ENCODE measurements at places on chromosomes 2 and 18.

DNA sequence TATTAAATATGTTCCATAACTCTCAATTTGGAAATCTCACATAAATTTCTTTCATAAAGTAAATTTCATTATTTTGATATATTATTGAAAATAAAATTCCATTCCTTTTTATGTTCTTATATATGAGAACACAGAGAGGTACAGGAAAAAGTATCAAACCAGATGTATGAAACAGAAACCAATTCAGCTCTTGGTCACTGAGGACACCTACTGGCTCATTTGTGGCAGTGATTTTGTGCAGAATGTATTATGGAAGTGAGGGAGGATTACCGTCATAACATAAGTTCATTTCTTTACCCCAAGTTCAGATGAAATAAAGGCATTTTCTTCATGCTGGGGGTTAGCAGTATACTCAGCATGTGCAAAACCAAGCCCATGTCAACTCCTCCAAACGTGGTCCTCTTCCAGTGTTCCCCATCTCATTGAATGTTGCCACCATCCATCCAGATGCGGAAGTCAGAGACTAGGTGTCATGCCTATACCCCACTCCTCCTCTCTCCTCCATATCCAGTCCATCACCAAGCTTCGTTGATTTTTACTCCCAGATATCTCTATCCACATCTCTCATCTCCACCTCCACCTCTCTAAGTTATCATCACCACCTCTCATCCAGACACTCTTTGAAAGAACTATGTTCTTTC is 41.7 kb upstream of the MALL start:
- no peak for DNase-seq

DNA sequence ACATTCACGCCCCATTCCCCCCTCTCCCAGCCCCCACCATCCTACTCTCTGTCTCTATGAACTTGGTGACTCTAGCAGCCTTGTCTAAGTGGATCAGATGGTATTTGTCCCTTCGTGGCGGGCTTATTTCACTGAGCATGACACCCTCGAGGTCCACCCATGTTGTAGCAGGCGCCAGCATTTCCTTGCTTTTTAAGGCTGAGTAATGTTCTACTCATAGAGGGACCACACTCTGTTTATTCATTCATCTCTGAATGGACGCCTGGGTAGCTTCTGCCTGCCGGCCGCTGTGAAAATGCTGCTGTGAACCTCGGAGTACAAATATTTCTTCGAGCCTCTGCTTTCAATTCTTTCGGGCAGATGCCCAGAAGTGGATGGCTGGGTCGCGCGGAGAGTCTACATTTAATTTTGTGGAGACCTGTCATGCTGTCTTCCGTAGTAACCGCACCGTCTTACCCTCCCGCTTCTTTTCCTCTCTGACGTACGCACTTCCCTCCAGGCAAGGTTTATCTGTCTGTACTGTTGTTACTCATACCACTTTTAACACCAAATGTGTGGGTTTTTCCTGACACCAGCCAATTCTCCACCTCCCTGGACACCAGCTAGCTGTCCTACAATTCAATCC is 5.6 kb downstream of the CROCC2 start:
- no peak for DNase-seq

DNA sequence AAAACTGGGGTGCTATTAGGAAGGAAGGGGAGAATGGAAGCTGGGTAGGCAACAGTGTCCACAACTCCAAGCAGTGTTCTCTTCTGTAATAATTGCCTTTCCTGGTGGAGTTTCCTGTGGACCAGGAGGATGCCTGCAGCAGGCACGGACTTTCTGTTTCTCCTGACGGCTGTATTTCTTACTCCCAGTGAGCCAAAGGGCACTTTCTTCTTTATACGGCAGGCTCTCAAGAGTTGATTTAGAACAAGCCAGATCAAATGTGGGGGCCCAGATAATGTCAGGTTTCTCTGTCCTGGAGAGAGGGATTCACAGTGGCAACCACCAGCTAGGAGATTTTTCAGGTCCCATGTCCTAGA is 13.0 kb upstream of the PROC start:
- no peak for DNase-seq

GRCh38 chr2:99890568-99891427 is 251.6 kb downstream of the AFF3 start:
- no peak for DNase-seq

DNA sequence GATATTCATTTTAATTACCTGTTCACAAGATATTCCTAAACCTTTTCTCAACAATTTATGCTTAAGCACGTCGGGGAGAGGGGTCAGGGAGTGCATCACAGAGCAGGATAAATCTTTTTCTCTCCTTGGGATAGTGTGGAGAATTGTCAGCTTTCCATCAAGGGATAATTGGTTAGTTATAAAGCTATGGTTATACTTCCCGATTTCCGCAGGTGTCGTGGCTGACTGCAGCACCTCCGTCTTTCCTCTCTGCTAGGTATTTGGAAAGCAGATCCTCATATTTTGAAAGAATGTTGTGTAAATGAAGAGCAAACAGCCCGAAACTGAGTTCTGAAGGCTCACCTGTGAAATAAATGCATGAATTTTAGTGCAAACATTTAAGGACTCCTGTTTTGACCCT is 778 bp downstream of the DYNC2LI1 start:
- DNase-seq: no peak

- DNase-seq: no peak
These were observed 298.2 kb upstream of the NXPH2 start for GRCh38 chr2:139078376-139078775.

DNA sequence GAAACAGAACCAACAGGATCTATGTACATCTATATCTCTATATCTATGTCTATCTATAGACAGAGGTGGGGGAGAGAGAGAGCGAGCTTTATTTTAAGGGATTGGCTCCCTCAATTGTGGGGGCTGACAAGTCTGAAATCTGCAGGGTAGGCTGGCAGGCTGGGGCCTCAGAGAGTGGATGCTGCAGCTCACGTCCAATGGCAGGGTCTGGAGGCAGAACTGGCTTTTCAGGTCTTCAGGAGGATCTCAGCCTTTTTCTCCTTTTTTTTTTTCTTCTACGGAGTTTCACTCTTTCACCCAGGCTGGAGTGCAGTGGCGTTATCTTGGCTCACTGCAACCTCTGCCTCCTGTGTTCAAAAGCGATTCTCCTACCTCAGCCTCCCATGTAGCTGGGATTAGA is 77.2 kb downstream of the ARL4C start:
- DNase-seq: no peak

DNA sequence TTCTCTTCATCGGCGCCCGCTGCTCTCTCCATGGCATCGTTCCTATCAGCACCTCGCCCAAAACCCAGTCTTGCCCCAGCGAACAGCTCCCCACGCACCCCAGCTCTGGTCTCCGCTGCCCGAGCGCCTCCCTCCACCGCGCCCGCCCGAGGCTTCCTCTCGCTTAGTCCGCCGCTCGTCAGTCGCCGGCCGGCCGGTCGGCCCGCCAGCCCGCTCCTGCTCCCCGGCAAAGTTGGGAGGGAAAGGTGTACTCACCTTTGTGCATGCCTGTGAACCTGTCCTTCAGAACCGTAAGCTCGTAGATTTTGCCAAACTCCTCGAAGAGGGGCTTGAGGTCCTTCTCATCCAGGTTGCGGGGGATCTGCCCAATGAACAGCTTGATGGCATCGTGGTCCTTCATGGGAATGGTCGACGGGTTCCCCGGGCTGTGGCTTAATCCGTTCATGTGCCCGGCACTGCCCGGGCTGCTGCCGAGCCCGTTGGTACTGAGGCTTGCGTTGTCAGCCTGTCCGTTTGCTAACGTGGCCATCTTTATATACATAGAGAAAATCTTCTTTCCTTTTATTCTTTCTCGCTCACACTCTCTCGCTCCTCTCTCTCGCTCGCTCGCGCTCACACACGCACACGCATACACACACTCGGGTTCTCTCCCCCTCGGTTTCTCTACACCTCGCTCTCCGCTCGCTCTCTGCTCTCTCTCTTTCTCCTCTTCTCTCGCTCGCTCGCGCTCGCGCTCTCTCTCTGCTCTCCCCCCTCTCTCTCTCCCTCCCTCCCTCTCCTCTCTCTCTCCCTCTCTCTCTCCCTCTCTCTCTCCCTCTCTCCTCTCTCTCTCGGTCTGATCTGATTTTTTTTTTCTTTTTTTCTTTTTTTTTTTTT is at the start of gene CELF4:
CELF4 (minus strand) TSS at position 698 of the 876 bp plus-strand sequence.
- no peak for DNase-seq

DNA sequence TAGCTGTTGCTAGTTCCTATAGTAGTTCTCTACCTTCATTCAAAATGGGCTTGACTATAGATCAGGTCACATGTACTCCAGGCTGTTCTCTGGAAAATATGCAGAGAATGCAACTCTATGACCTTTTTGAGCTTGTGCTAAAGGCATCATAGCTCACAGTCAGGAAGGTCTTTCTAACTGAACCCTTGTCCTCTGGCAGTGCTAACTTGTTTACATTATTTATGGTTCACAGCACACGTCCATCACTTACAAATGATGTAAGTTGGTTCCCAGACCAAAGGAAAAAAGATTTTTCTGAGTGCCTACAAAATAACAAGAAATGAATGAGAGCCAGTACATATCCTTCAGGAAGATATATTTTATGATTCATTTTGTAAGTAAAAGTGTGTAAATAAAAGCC is 236.1 kb downstream of the GCA start:
- DNase-seq: no peak

DNA sequence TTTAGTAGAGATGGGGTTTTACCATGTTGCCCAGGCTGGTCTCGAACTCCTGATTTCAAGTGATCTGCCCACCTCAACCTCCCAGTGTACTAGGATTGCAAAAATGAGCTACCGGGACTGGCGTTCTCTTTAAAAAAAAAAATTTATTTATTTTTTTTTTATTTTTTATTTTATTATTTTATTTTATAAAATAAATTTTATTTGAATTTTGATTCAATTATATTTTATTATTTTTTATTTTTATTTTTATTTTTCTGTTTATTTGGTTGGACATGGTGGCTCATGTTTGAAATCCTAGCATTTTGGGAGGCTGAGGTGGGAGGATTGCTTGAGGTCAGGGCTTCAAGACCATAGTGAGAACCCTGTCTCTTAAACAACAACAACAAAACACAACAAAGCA is 32.5 kb downstream of the EEF1B2 start:
- DNase-seq: no peak

DNA sequence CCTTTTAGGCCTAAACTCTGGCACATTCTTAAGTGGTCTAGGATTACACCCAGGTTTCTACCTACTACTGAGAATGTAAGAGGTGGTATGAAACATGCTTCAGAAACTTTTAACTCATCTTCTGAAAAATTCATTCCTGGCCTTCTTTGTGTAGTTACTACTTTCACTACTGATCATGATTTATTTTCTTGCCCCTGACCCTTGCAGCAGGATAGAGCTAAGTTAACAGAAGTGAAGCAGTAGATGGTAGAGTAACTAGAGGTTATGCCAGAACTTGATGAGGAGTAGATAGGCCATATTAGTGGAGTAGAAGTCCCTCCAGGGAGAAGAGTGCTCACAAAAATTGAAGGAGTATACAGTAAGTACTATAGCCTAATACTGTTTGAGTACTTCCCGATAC is 75.5 kb upstream of the MSTN start:
- no peak for DNase-seq

- DNase-seq: no peak
These were observed 71.1 kb downstream of the OSR1 start for GRCh38 chr2:19287324-19287723.

DNA sequence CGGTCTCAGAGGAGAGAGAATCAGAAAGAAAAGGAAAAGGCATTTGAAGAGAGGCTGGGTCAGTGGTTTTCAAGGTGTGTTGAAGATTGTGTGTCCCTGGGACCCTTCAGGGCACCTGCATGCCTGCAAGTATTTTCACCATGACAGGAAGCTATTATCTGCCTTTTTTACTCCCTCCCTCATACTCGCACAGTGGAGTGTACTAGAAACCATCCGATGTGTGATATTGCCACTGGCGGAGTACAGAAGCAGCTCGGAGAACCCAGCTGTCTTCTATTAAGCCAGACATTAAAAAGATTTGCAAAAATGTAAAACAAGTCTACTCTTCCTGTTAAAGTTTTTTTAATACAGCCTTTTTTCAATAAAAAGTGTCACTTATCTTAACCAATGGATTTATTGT is 33.7 kb upstream of the RFX8 start:
- DNase-seq: no peak

- no peak for DNase-seq
These were observed 346.9 kb downstream of the DYSF start for GRCh38 chr2:71800106-71800809.

DNA sequence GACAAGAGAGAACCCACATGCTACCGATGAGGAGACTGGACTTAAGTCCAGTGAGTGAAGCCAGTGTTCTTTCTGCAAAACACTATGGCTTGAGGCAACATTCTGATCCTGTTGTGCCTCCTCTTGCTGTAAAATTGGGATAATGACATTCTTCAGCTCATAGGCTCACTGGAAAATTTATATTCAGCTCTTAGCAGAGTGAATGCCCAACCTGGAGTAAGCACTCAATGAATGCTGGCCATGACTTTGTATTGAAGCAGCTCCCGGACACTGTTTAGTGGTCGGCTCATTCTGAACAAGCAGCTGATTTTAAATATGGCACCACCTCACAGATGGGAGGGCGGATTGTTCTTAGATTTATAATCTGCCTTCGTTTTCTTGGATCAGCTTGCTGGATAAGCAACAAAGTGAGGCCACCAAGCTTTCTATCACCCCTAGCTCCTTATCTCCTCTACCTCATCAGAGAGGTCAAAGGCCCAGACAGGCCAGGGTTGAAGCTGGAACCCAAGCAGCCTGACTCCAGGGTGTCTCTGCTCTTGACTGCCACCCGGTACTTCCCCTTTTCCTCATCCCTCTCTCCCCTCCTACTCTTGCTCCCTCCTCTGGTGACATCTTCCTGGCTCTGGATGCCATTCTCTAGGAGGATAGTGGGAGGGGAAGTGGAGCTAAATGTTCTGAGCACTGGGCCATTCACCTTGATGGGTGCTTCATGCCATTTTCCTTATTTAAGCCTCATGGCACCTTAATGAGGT is 11.5 kb downstream of the SLC9A4 start:
- no peak for DNase-seq

- DNase-seq: no peak
These were observed 453 bp upstream of the GRB14 start for GRCh38 chr2:164621764-164622105.

- DNase-seq: no peak
These were observed 866 bp downstream of the CWC22 start for GRCh38 chr2:180006231-180006630.

DNA sequence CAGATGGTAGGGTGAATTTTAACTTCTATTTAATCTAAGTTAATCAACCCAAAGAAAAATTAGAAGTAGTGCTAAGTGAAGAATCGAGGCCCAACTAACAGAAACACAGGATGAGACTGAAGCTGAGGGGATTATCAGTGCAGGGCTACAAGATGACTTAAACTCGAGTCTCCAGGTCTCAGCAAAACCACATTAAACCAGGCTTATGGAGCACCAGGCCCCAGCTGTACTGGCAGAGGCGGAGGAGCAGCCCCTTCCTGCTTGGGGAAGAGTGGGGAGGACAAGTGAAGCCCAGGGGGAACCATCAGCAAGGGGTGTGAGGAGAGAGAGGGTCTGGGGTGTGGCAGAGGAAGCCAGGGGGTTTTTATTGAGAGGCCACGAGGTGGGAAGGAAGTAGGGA is 135.9 kb upstream of the EPAS1 start:
- no peak for DNase-seq

DNA sequence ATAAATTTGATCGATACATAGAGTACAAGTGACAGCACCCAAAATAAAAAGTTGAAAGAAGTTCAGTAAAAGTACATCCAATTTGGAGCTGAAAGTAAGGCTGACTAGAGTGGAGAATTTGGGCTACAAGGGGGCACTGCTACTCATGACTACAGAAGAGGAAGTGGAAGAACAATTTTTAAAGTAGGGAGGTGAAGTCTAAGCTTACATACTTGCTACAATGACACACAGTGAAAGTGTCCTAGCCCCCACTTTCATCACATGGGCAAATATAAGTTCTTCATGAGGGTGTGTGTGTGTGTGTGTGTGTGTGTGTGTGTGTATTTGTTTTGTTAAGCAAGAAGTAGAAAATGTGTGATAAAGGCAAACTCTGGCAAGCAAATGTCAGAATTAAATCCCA is 45.7 kb downstream of the MAP3K2 start:
- DNase-seq: no peak
